ENCODE measurements at places on chromosomes 3 and 15.

DNA sequence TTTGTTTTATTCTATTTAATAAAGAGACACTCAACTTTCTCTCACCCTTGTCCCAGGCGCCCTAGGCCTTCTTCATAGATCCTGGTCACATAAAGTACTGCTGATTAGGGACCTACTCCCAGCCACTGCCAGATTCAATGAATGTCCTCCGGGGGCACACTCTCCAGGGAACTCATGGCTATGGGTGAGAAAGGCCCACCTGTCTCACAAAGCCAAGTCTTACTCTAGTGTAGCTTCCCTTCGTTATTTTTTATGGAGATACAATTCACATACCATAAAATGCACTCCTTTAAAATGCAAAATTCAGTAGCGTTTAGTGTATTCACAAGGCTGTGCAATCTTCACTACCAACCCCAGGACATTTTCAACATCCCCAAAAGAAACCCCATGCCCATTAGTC is 87.8 kb downstream of the ADCY5 start:
- no peak for DNase-seq

GRCh38 chr3:160883373-160883772 is 127.3 kb downstream of the PPM1L start:
- DNase-seq: no peak

GRCh38 chr3:9549600-9549999 is 4.0 kb downstream of the LHFPL4 start:
- no peak for DNase-seq

- DNase-seq: no peak
Measured at GRCh38 chr15:94250801-94251200, 19.4 kb downstream of the MCTP2 start.

GRCh38 chr3:13493867-13494441 is 13.8 kb downstream of the HDAC11 start:
- no peak for DNase-seq

DNA sequence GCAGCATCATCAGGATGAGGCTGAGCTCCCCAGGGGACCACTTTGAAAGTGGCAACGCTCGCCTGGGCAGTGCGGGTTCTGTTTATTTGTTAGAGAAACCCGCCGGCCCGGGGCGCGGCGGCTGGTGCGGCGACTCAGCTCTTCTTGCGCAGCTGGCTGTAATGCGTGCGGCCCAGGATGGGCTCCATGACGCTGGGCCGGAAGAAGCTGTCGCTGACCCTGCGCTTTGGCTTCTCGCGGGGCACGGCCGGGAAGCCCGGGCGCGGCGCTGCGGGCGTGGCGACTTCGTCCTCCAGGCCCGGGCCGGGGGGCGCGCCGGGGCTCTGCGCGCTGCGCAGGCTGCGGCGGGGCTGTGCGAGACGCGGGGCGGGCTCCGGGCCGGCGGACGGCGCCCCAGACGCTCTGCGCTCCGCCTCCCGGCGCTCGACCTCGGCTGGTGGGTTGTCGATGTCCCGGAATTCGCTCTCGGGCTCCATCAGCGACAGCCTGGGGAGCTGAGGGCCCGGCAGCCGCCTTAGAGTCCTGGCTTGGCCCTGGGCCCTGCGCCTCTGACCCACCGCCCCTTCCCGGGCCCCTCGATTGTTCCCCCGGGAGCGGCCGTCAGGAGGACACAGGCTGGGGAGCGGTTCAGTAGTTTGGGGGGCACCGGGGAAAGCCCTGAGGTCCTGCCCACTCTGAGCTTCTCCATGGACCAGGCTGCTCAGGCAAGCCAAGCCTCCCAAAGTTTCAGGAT is 10.3 kb upstream of the KIF7 start:
- DNase-seq: no peak

DNA sequence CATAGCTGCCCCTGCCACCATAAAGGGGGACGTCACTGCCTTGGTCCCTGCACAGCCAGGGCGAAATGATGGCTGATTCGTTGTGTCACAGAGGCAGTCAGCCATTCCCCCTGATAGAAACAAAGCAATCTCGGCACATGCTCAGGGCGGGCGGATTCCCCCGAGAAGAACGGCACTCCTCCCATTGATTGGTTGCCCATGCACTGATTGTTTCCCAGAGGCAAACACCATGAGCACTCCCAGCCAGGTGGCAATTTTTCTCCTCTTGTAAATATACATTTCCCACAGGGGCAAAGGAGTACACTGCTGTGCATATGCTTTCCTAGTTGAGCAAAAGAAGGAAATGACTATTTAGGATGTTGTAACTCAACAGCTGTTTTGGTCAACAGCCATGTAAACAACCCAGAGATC is 56.5 kb downstream of the KY start:
- no peak for DNase-seq

- DNase-seq: no peak
Measured at GRCh38 chr3:165404357-165405027, 208.3 kb upstream of the SLITRK3 start.

DNA sequence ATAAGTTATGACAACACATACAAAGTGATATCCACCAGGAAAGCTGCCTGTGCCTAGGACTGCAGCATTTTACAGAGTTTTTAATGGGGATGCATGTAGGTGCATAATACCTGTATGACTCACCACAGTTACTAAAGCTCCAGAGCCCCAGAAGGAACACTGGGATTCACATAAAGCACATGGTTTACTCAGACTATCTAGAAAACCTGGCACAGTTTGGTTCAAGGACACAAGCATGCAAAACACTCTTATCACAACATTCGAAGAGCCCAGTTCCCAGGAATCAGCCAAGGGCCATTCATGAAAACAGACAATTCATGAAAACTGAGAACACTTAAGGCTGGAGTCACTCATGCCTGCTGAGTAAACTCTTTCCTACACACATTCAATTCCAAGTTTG is 261.0 kb downstream of the PYDC2 start:
- DNase-seq: no peak

GRCh38 chr3:5014391-5014790 is 35.2 kb downstream of the BHLHE40 start:
- no peak for DNase-seq

- DNase-seq: no peak
Measured at GRCh38 chr15:52428297-52428696, 100.4 kb downstream of the MYO5A start.

- DNase-seq: no peak
Measured at GRCh38 chr3:16817197-16817596, 67.6 kb upstream of the PLCL2 start.

Measured in retinal pigment epithelial cell (primary cell).